GM23338 (cell line): ENCODE measurements at places on chromosomes 16 and 17. TPM values are rescaled to one million over a fixed set of nuclear protein-coding genes. Genes with fewer than 3 reads are reported as not detected.

- H3K27me3 ChIP-seq, result no peaks in the 10 kb centered on the region
- no peak overlapping the region for H3K27ac ChIP-seq
- no peaks in the 10 kb centered on the region for H3K4me1 ChIP-seq
- DNase-seq, result no peak
Observed at GRCh38 chr17:2202302-2202995, 101.1 kb downstream of the SMG6 start.

The CPHXL2 gene
- total RNA-seq, result not detected in 2 replicates

The SCN4A gene
- 7.9 and 8.5 TPM in 2 replicates for total RNA-seq

DNA sequence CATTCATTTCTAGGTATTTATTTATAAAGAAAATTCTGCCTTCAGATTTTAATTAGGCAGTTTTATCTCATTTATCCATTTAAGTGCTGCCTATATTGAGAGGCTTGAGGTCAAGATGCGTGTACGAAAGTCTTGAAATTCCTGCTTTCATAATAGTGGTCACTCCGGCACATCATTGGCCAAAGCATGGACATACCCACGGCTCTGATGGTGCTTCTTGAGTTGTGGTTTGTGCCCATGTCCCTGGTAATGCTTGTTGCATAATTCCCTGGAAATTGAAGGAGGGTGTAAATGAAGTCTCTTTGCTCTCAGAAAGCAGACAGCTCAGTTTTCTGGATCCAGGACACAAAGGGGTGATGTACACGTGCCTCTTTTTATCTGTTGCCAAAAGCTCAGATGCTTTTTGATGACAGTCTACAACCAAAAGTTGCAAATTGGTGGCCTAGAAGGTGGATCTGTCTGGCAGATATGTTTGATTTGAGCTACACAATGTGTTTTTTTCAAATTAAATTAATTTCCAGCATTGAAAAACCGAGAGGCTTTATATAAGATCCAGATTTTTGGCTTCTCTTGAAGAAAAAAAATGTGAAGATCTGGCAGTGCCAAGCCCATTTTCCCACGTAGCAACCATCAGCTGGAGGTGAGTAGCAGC is 94.4 kb downstream of the SHISA9 start:
- H3K4me3 ChIP-seq, result no peak overlapping the region
- no peaks in the 10 kb centered on the region for H3K36me3 ChIP-seq
- no peaks in the 10 kb centered on the region for H3K27me3 ChIP-seq
- H3K4me1 ChIP-seq, result no peaks in the 10 kb centered on the region; the same call in none of the 2 replicates
- no peak overlapping the region for H3K27ac ChIP-seq

GRCh38 chr16:28193530-28194423 is 18.0 kb downstream of the XPO6 start:
- DNase-seq, result no peak
- no peaks in the 10 kb centered on the region for H3K27me3 ChIP-seq
- H3K4me1 ChIP-seq, result peaks cover 35% of the 10 kb centered on the region
- H3K27ac ChIP-seq, result 0 out of 2 replicates have a peak overlapping the region, but pooled peaks have one; percentile 68

The RFNG gene
- 36.9 and 44.7 TPM in 2 replicates for total RNA-seq

GRCh38 chr16:75264457-75264998 is 13.1 kb upstream of the BCAR1 start:
- peak overlapping the region; percentile 97 for H3K4me3 ChIP-seq
- DNase-seq, result no peak
- no peaks in the 10 kb centered on the region for H3K36me3 ChIP-seq
- H3K4me1 ChIP-seq, result peaks cover 30% of the 10 kb centered on the region
- H3K27me3 ChIP-seq, result no peaks in the 10 kb centered on the region
- peak overlapping the region; percentile 84 for H3K27ac ChIP-seq

DNA sequence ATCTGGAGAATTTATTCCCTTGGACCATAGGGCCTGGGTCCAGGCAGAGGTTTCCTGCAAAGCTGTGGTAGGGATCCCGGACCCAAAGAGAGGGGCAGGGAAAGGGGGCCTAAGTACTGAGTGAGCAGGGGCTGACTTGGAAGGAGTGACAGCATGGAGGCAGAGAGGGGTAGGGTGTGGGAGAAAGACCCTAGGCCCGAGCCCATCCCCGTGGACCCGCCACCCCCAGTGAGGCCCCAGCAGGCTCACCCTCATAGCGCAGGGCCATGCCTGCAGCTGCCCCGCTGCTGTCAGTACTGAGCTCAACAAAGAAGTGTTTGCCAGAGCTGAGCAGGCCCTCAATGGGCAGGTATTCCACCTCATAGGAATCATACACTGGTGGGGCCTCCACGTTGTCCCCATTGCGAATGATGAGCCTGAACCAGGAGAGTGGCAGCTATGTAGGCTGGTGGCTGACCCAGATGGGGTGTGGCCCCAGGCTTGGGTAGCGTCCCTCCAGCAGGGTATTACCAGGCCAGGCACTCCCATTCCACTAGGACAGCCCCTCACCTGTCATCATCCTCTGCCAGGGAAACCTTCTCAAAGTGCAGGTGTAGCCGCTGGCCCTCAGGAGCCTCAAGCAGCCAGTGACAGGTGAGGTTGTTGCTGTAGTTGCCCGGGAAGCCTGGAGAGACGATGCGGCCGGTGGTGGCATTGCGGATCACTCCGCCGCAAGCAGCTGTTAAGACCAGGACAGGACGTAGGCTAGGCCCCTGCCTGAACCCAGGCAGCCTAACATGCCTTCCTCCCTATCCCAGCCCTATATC is 9.1 kb upstream of the PHF12 start:
- H3K36me3 ChIP-seq, result no peaks in the 10 kb centered on the region
- no peak overlapping the region for H3K4me3 ChIP-seq
- H3K27me3 ChIP-seq, result no peaks in the 10 kb centered on the region
- H3K27ac ChIP-seq, result no peak overlapping the region

GRCh38 chr16:22014271-22014873 is 6.5 kb downstream of the MOSMO start:
- H3K4me1 ChIP-seq, result peaks cover 2% of the 10 kb centered on the region; the same call in 1 of the 2 replicates
- no peaks in the 10 kb centered on the region for H3K27me3 ChIP-seq
- H3K4me3 ChIP-seq, result no peak overlapping the region
- no peak overlapping the region for H3K27ac ChIP-seq
- DNase-seq, result no peak

DNA sequence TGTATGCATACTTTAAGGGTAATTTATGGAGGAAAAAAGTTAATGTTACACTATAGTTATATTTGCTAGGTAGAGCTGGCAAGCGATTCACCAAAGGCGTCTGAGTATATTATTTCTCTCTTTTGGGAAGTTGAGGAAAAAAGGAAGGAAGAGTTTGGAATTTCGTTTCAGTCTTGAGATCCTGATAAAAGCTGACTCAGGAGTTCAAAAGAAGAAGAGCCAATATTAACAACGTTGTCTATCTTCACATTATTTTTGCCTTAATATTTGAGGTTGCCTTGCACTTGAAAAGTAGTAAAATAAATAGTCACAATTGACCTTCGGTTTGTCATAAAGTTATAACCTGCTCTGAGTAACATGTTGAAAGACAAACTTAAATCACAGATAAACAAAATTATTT is 888.6 kb downstream of the KCNJ2 start:
- no peaks in the 10 kb centered on the region for H3K4me1 ChIP-seq
- DNase-seq, result no peak
- no peaks in the 10 kb centered on the region for H3K36me3 ChIP-seq
- no peak overlapping the region for H3K4me3 ChIP-seq

DNA sequence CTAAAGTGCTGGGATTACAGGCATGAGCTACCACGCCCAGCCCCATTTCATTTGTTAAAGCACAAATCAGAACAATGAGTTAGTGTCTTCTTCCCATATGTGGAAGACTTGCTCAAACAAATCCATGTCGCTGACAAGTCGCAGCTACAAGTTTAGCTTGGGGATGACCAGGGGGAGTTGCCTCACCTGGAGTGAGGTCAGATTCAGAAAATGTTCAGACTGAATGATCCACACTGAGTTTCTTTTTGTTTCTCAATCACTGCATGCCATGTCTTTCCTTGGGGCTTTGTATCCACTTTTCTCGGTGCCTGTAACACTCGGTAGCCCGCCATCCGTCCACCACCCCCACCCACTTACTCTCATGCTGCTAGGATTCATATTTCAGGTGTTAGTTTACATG is 437.3 kb upstream of the DYNLRB2 start:
- H3K36me3 ChIP-seq, result no peaks in the 10 kb centered on the region
- no peak overlapping the region for H3K27ac ChIP-seq
- H3K4me1 ChIP-seq, result peaks cover 12% of the 10 kb centered on the region; the same call in 1 of the 2 replicates
- no peak for DNase-seq
- no peak overlapping the region for H3K4me3 ChIP-seq

DNA sequence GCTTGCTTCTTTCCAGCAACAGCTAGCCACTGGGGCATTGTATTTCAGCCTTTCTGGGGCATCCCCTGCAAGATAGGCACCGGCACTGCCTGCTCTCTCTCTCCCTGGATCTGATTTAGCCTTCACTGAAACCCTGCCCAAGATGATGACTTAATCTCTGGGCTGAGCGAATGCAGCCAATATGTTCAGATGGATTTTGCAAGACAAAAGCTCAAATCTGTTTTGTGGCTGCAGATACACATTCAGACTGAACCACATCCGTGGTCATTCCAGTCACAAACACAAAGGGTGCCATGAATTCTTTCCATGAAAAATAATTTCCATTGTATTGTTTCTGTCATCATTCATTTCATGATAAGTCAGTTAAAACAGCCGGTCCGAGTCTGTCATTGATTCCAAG is 24.2 kb downstream of the SOST start:
- no peaks in the 10 kb centered on the region for H3K27me3 ChIP-seq
- H3K4me1 ChIP-seq, result peaks cover 13% of the 10 kb centered on the region; the same call in 1 of the 2 replicates
- no peak overlapping the region for H3K27ac ChIP-seq
- no peaks in the 10 kb centered on the region for H3K36me3 ChIP-seq

- no peaks in the 10 kb centered on the region for H3K36me3 ChIP-seq
- no peak overlapping the region for H3K4me3 ChIP-seq
- no peaks in the 10 kb centered on the region for H3K27me3 ChIP-seq
Observed at GRCh38 chr17:8949061-8949661, 16.3 kb downstream of the PIK3R5 start.

DNA sequence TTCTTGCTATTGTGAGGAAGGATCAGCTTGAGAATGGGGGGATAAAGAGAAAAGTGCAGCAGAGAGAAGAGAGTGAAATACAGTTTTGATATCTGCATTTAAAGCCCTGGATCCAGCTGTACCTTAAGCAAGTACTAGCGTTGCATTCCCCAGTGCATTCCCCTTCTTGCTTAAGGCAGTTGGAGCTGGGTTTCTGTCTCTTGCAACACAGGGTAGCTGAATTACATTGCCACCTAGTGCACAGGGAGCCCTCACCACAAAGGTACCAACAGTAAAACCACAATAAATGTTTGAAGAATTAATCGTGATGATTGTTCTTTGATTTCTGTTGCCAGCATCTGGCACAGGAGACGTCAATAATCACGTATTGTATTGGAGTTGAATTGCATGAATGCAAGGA is 588.7 kb downstream of the RBFOX1 start:
- H3K4me1 ChIP-seq, result no peaks in the 10 kb centered on the region
- DNase-seq, result peak; percentile 30
- no peak overlapping the region for H3K27ac ChIP-seq
- H3K36me3 ChIP-seq, result no peaks in the 10 kb centered on the region; the same call in none of the 2 replicates
- no peaks in the 10 kb centered on the region for H3K27me3 ChIP-seq

- no peak for DNase-seq
- H3K27ac ChIP-seq, result no peak overlapping the region
- no peaks in the 10 kb centered on the region for H3K27me3 ChIP-seq
- no peaks in the 10 kb centered on the region for H3K36me3 ChIP-seq
- H3K4me1 ChIP-seq, result peaks cover 3% of the 10 kb centered on the region; the same call in 1 of the 2 replicates
- H3K4me3 ChIP-seq, result no peak overlapping the region
Observed at GRCh38 chr16:23987443-23987842, 151.7 kb downstream of the PRKCB start.

GRCh38 chr16:4376126-4376892 is 4.7 kb downstream of the VASN start:
- peaks cover 3% of the 10 kb centered on the region; the same call in 1 of the 2 replicates for H3K27me3 ChIP-seq
- no peak for DNase-seq
- H3K27ac ChIP-seq, result 0 out of 2 replicates have a peak overlapping the region, but pooled peaks have one; percentile 69
- no peak overlapping the region for H3K4me3 ChIP-seq

- peaks cover 5% of the 10 kb centered on the region for H3K4me1 ChIP-seq
- DNase-seq, result peak; percentile 72
- H3K36me3 ChIP-seq, result no peaks in the 10 kb centered on the region
- H3K27ac ChIP-seq, result 0 out of 2 replicates have a peak overlapping the region, but pooled peaks have one; percentile 4
- no peaks in the 10 kb centered on the region for H3K27me3 ChIP-seq
Observed at GRCh38 chr17:75288770-75289114, 491 bp downstream of the SLC25A19 start.

DNA sequence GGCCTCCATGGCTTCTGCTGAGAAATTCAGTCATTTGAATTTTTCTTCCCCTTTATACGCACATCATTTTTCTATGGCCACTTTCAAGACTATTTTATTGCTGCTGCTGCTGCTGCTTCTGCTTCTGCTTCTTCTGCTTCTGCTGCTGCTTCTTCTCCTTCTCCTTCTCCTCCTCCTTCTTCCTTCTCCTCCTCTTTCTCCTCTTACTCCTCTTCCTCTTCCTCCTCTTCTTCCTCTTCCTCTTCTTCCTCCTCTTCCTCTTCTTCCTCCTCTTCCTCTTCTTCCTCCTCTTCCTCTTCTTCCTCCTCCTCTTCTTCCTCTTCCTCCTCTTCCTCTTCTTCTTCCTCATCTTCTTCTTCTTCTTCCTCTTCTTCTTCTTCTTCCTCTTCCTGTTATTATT is 22.4 kb downstream of the CPD start:
- no peak for DNase-seq
- H3K4me3 ChIP-seq, result no peak overlapping the region
- H3K4me1 ChIP-seq, result peaks cover 21% of the 10 kb centered on the region

GRCh38 chr17:77396610-77397009 is 255.8 kb downstream of the SEC14L1 start:
- no peaks in the 10 kb centered on the region for H3K36me3 ChIP-seq
- peaks cover 28% of the 10 kb centered on the region for H3K4me1 ChIP-seq
- no peak overlapping the region for H3K27ac ChIP-seq
- no peak for DNase-seq
- no peak overlapping the region for H3K4me3 ChIP-seq
